Left ventricle myocardium inferior (tissue), 1 donor: ENCODE measurements at places on chromosomes 1 and 21.
A peak's percentile ranks its signal among the peaks of the same experiment; 100 is the strongest.

GRCh38 chr21:34129901-34130715 lies 56.7 kb downstream of the MRPS6 start:
- no peak for DNase-seq

GRCh38 chr1:156063997-156064285 lies 3.0 kb downstream of the RAB25 start:
- no peak for DNase-seq

DNA sequence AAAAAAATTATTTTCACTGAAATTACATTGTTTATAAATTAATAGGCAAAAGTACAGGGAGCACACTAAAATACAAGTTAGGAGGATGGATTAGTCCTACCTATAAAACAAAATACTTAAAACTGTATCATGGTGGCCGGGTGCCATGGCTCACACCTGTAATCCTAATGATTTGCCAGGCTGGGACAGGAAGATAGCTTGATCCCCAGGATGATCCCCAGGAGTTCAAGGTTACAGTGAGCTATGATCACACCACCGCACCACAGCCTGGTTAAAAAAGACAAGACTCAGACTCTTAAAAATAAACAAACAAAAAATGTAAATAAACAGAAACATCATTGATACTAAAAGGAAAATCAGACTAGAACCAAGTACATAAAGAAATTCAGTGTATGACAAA lies 53.5 kb downstream of the ASH1L start:
- DNase-seq = no peak

DNA sequence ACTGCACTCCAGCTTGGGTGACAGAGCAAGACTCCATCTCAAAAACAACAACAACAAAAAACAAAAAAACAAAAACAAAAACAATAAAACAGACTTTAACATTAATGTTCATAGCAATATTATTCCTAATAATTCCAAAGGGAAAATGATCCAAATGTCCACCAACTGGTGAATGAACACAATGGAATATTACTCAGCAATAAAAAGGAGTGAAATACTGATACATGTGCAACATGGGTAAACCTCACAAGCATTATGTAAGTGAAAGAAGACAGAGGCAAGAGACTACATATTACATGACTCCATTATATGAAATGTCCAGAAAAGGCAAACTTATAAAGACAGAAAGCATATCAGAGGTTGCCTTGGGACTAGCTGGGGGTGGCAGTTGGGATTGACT lies 6.1 kb upstream of the TTF2 start:
- no peak for DNase-seq

DNA sequence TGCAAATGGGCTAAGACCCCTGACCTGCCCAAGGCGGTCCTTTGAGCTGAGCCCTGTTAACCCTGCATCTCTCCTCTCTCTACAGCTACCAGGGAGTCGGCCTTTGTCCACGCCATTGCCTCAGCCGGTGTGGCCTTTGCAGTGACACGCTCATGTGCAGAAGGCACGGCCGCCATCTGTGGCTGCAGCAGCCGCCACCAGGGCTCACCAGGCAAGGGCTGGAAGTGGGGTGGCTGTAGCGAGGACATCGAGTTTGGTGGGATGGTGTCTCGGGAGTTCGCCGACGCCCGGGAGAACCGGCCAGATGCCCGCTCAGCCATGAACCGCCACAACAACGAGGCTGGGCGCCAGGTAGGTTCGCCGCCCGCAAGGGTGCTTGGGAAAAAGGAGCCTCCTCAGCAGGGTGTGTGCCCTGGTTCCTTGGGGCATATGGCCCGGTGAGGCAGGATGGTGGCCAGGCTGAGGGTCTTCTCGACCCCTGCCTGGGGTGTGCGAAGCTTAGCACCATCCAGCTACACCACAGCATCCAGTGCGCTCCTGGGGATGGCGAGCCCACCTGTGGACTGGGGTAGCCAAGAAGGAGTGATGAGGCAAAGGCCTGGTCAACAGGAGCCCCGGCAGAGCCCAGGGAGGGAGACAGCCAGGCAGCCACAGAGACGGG lies 31.8 kb upstream of the ARF1 start:
- no peak for DNase-seq

DNA sequence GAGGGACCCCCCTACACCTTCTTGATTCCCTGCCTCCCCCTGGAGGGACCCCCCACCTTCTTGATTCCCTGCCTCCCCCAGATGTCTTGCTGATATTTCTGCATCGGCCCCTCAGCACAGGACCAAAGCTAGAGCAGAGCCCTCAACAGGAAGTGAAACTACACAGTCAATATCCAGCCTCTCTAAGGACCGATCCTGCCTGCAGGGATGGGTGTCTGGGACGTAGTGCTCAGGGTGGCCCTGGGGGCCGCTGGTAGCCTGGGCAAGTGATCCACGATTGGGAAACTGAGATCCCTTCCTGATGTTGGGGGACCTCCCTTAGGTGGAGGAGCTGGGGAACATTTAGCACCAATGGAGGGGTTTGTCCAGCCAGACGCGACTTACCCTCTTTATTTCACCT lies 3.9 kb upstream of the LEFTY2 start:
- DNase-seq = no peak

- DNase-seq = peak; percentile 25
These were observed 72.8 kb downstream of the S1PR1 start for GRCh38 chr1:101309334-101310311.

DNA sequence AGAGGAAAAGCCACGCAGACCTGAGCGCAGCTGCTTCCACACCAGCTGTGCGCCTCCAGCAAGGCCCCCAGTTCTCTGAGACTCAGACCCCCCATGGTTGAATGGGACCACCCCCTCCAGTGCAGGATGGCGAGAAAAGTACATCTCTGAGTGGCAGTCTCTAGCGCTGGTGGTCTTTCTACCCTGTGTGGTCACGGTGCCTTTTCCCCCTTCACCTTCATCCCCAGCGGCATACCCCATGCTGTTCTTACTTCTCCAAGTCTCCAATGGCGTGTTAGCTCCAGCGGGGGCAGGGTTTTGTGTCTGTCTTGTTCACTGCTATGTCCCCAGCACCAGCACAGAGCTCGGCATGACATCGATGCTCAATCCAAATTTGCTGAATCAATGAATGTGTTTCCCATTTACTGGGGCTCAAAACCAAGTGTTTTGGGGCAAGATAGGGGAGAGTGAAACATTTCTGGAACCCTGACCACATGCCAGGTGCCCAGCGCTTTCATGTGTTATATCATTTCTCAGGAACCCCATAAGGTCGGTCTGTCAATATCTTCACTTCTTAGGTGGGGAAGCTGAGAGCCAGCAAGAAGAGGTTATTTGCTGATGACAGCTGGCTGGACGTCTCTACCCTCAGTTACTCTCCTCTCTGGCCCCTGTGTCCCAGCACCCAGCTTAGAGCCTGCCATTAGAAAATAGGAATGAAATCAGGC lies 959 bp upstream of the SDC3 start:
- peak; percentile 15 for DNase-seq

- no peak for DNase-seq
These were observed 35.4 kb downstream of the GPR3 start for GRCh38 chr1:27427816-27428315.

- no peak for DNase-seq
These were observed 248.4 kb downstream of the DENND1B start for GRCh38 chr1:197526736-197527371.

GRCh38 chr1:68565923-68566322 lies 69.0 kb upstream of the DEPDC1 start:
- no peak for DNase-seq

GRCh38 chr1:52552505-52553361 lies at the start of gene TUT4:
TSS of gene TUT4 (minus strand) at chr1:52553092. CDS start at chr1:52526280, 26,812 bp downstream.
- peak; percentile 80 for DNase-seq

GRCh38 chr1:207418351-207418750 lies 35.8 kb upstream of the CR2 start:
- no peak for DNase-seq

DNA sequence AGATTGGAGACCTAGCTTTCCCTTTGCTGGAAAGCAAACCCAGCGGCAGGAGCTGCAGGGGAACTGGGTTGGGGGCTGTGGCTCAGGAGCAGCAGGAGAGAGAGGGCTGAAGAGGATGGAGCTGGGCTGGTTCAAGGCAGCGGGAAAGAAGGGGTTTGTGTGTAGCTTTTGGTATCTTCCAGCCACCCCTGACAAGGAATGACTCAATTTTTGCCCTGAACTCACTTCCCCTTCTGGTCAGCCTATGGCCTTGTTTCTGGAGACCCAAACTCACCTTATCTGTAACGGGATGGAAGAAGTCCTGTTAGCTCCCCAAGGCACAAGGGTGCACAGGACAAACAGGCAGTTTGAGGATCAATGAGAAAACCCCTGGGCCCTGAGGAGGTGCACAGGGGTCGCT lies 13.1 kb downstream of the C1orf115 start:
- DNase-seq = no peak

DNA sequence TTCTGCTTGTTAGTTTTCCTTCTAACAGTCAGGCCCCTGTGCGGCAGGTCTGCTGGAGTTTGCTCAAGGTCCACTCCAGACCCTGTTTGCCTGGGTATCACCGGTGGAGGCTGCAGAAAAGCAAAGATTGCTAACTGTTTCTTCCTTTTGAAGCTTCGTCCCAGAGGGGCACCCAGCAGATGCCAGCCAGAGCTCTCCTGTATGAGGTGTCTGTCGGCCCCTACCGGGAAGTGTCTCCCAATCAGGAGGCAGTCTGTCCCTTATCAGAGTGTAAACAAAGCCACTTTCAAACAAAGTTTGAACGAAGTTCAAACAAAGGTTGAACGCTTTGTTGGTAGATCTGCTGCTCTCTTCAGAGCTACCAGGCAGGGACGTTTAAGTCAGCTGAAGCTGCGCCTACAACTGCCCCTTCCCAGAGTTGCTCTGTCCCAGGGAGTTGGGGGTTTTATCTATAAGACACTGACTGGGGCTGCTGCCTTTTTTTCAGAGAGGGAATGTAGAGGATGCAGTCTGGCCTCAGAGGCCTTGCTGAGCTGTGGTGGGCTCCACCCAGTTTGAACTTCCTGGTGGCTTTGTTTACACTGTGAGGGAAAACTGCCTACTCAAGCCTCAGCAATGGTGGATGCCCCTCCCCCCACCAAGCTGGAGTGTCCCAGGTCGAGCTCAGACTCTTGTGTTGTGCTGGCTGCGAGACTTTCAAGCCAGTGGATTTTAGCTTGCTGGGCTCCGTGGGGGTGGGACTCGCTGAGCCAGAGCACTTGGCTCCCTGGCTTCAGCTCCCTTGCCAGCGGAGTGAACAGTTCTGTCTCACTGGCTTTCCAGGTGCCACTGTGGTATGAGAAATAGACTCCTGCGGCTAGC lies 401.8 kb downstream of the SRGAP2C start:
- DNase-seq = no peak

- DNase-seq = no peak
These were observed 111.1 kb upstream of the COL6A1 start for GRCh38 chr21:45870421-45870820.

GRCh38 chr1:237851210-237851845 lies 39.4 kb downstream of the ZP4 start:
- DNase-seq = no peak

DNA sequence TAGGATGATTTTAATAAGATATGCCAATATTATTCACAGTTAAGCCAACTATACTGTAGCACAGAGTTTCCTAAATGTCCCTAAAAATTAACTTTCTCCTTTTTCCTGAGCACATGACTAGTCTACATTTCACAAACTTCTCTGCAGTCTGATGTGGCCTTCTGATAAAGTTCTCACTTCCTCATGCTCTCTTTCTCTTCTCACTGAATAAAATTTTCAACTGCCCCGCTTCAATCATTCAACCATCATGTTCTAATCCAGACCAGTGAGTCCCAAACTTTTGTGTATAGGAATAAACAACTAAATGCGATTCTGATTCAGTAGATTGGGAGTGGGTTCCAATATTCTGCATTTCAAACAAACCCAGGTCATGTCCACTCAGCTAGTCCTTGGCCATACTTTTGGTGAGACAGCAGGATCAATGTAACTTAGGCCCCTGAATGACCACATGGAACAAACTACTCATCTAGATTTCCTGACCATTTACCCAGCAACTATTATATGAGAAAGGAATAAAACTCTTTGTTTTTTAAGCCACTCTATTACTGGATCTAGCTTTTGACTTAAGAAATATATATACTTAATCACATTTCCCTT lies 20.1 kb downstream of the TUT4 start:
- DNase-seq = no peak

DNA sequence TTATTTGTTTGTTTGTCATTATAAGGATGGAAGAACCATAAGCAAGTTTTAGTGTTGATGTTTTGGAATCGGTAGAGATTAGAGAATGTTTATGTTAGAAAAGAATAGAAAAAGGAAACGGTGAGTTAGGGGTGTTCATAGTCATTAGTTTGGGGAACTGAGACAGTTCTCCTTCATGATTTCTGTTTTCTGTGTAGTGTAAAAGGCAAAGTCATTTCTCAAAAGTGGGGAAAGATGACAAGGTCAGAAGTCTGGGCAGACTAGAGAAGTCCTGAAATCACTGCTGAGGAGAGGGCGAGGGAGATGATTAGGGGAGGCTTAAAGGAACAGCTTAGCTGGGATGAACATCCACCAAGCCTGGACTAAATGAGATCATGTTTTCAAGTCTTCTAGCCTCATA lies 498.9 kb downstream of the TTLL7 start:
- DNase-seq = no peak

DNA sequence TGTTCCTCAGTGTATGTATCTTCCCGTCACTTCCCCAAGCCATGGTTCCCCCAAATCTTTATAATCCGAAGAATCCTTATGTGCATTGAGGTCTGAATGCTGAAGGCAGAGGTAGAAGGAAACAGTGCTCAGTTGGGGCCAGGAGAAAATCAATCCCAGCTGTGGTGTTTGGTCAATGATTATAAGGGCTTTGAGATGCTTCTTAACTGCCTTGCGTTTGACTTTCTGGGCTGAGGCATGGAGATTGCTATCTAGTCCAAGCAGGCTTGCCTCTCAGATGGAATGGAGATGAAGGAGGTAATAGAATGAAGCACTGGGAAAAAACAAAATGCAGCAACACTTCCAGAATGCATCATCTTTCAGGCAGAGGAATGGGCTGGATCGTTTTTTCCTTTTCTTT lies 3.6 kb upstream of the MAP1LC3C start:
- no peak for DNase-seq

GRCh38 chr1:183023146-183023600 lies at the start of gene LAMC1:
TSS of gene LAMC1 (plus strand) at chr1:183023420. CDS start at chr1:183023717, 297 bp downstream.
- peak; percentile 85 for DNase-seq

GRCh38 chr1:43319766-43320165 lies 17.9 kb upstream of the MPL start:
- no peak for DNase-seq

DNA sequence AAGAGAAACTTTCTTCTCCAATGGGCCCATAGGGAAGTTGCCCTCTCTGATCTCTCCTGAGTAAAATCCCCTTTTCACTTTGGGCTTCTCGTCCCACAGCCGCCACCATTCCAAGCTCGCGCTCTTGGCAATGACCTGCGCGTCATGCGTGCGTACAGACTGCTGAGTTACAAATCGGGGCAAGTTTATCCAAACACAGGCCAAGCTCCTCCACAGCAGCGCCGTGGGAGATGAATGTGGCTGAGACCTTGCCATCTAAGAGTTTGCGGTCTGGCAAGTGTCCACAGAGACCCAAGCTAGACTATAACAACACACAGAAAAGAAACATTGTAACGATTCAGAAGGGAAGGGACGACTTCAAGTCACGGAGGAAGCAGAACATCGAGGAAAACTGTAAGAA lies 116.3 kb upstream of the SOD1 start:
- no peak for DNase-seq

DNA sequence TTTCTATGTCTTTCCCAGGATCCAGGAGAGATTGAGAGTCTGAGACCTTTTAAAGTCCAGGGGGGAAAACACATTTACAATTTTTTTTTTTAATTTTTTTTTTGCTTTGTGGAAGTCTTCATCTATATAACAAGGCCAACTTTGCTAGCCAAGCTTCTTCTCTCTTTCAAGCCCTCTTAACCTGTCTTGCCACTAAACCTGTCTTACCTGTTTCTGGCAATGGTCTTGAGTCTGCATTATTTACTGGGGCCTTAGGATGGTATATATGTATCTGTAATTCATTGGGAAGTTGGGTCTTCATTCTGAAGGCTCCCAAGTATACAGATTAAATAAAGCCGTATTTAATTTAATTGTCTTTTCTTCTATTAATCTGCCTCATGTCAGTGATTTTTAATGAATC lies 750.9 kb upstream of the B3GALT2 start:
- DNase-seq = no peak
